ENCODE measurements at places on chromosomes 16 and 17.

GRCh38 chr17:29138184-29138955 lies 41.8 kb downstream of the MYO18A start:
- no peak for DNase-seq

DNA sequence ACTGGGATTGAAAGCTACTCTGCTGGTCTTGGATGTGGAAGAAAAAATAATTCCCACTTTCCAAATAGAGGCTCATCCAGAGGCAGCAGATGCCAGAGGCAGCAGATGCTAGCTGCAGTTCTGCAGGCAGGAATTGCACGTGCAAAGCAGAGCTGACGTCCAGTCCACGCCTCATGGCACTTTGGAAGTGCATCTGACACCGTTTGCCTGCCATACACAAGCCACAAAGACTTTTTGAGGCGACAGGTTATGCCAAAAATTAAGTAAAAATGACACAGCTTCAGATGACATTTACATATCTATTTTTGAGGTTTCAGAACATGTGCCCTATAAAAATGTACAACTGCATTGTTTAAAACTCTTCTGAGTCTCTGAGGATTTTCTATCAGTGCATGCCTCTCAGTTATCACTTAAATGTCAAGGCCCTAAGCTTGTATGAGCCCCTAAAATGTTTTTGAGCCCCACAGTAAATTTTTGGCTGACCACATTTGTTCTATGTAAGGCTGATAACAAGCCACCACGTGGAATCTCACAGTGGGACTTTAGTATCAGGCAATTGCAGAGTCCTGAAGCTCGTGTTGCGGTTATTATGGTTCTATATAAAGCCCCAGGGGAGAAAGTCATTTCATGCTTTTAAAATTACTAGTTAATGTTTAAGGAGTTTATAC lies 239.2 kb downstream of the PRKCA start:
- no peak for DNase-seq

DNA sequence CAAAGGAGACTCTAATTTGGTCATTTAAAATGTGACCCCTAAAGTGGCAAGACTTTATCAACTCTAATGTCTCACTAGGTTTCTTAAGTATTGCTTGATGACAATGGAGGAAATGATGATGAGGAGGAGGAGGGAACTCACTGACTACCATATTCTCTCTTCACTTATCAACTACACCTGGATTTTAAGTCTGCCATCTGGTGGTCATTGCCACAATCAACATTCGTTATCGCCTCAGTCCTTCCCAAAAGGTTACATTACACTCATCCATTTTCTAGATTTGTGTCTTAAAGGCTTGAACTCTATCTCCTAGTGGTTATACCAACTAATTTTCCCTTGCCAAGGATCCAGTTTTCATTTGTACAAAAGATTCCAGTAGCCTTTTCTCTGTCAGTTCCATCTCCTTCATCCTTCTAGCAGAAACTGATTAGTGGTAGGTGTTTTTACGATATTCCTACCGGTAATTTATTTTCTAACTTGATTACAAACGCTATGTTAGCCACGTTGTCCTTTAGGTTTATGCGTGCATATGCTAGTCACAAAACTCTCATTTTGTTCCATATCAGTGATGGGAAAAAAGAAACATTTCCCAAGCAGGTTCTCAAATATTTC lies 114.6 kb upstream of the NOG start:
- no peak for DNase-seq

- no peak for DNase-seq
These were observed 206.5 kb upstream of the GOT2 start for GRCh38 chr16:58940609-58941008.

- no peak for DNase-seq
These were observed 51.6 kb upstream of the DNAH17 start for GRCh38 chr17:78628547-78629435.

GRCh38 chr16:24822974-24823373 lies 22.8 kb upstream of the SLC5A11 start:
- DNase-seq: no peak

DNA sequence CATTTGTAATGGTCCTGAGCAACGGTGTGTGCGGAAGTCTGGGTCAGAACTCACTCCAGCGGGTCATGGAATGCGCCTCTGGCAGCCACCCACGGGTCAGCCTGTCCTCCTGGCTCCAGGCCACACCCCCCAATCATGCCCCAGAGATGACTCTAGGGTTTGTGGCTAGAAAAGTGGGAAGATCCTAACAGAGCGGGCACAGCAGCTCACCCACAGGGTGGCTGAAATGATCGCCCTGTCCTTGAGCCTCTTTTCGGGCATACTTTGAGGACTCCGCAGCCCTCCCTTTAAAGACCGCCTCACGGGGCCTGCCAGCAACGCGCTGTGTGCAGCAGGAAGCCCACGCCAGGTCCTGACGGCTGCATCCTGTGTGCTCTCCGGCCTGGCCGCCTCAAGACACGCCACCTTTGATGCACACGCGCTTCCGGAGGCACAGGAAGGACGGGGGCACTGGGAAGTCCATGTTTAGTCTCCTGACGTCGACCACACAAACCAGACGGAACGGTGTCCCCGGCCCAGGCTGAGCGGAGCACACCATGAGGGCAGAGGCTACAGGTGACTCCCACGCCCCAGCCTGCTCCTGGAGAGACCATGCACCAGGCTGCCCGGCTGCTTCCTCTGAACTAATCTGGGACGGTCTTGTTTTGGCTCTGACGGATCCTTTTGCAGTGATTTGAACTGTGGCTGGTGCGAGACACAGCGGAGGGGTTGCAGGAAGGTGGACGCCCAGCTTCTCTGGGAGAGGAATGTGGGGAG lies 92.9 kb downstream of the TBC1D16 start:
- DNase-seq: no peak

- peak; percentile 19 for DNase-seq
These were observed 33.7 kb downstream of the GINS3 start for GRCh38 chr16:58425756-58426494.

DNA sequence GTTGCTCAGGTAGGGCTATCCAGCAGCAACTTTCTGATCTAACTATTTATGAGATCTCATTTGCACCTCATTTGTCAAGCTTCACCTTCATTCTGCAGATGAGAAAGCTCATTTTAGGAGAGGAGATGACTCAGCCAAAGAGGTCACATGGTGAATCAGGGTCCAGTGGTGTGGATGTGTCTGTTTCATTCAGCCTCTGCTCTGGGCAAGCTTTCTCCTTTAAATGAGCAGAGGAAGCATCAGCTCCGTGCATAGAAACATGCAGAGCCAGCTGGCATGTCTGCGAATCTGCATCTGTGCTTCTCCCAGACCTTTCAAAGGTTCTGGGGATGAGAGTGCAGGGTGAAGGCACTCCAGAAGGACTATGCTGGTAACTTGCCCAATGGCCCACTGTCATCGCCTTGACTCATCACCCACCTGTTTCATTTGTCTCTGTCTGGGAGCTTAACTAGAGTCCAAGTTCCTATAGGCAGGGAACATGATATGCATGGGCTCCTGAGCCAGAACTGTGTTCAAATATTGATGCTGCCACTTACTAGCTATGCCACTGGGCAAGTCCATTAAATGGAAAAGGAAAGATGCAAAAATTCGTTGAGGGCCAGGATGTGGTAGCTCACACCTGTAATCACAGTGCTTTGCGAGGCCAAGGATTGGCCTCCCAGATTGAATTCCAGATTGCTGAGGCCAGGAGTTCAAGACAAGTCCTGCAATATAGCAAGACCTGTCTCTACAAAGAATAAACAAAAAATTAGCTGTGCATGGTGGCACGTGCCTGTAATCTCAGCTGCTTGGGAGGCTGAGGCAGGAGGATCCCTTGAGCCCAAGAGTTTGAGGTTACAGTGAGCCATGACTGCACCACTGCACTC lies 67.1 kb upstream of the NLK start:
- no peak for DNase-seq

GRCh38 chr17:17719199-17719940 lies 38.1 kb downstream of the RAI1 start:
- no peak for DNase-seq

DNA sequence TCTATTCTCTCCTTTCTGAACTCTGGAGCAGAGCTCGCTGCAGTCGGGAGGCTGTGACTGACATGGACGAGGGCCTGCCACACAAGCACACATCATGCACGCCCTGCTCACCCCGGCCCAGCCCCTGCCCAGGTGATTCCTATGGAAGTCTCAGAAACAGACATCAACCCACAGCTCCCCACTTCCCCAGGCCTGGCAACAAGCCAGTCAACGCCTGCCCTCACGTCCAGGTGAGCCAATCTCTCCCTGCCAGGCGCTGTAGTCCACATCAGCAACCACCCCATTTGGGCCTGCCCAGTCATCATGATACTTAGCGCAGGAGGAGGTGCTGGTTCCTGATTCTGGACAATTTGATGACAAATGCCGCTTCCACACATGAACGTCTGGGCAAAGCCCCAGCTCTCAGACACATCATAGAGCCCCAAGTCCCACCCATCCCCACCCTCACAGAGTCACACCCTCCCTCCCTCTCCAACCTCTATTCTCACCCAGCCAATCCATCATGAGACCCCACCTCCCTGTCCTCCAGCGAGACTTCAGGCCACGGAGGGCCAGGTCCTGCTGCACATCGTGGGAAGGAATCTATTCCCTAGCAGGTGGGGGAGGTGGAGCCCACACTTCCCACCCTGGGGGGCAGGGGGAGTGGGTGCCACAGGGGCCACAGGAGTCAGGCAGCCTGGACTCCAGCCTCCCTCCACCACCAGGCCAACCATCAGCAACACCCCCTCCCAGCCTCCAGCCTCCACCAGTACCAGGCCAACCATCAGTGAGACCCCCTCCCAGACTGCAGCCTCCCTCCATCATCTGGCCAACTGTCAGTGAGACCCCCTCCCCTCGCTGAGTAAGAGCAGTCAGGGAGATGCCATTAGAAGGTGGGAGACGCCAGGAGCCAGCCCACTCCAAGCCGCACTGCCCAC lies 33.7 kb upstream of the GSG1L start:
- no peak for DNase-seq

DNA sequence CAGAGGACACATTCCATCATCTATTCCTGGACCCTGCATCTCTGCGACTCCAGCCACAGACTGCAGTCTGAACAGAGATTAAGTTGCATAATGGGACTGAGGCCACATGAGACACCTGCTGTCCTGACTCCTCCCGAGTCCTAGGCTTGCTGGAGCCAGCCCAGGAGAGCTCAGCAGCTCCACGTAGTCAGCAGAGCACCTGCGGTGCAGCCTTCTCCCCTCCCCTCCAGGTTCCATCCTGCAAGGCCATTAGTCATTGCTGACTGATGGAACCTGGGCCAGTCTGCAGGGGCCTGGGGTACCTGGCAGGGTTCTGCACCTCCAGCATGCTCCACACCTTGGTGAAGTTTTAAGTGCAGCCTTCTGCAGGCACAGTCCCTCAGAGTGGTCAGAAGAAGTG lies 76.7 kb downstream of the PLD6 start:
- DNase-seq: no peak

DNA sequence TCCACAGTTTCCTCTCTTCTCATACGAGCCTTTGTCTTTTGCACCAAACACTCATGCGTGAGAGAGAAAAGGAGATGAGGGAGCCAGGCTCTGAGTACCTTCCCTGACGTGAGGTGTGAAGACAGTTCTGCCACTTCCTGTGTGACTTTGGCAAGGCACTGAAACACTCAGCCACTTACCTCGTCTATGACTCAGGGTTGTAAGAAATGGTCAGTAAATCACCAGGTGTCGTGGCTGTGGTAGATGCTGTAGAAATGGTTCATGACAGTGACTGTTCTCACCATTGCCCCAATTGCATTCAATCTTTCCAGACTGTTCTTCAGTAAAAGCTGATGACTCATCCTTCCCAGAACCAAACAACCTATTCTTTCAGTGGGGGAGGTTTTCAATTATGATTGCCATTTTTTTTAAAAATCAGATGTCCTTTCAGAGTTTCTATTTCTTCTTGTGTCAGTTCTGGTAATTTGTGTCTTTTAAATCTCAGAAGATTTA lies 49.2 kb upstream of the CBFA2T3 start:
- DNase-seq: peak; percentile 37
